ENCODE measurements at places on chromosomes 2 and 18.

GRCh38 chr18:64365106-64365505 is 216.2 kb upstream of the LINC00305 start:
- no peak for DNase-seq

DNA sequence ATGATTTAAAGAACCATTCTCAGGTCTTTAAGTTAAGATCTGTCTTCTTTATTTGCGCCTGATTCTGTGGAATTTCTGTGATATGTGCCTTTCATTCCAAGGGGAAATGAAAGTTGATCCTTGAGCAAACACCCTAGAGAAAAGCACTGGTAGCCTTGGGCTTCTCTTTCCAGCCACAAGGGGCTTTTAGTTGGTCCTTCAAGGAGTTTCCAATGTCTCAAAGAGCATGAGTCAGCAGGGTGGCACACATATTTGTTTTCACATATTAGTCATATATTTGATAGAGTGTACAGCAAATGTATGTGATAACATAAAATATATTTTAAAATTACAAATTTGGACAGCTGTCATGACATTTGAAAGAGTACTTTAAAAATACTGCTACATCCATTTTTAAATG is 339.5 kb downstream of the TXNL1 start:
- no peak for DNase-seq

DNA sequence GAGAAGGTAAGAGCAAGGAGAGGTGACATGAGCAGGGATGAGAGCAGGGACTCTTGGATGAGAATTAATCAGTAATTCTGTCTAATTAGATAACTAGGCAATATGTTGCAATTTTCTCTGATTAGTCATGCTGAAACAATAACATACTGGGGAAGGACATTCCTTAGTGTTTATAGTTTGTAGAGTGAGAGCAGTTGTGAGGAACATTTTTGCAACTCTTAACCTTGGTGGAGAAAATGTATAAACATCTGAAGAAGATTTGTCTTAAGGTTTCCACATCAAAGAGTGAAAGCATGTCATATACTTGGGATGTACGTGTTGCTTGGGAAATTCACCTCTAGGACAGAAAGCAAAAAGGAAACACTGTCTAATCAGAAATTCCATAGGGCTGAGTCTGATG is 955.4 kb upstream of the FANCL start:
- no peak for DNase-seq

DNA sequence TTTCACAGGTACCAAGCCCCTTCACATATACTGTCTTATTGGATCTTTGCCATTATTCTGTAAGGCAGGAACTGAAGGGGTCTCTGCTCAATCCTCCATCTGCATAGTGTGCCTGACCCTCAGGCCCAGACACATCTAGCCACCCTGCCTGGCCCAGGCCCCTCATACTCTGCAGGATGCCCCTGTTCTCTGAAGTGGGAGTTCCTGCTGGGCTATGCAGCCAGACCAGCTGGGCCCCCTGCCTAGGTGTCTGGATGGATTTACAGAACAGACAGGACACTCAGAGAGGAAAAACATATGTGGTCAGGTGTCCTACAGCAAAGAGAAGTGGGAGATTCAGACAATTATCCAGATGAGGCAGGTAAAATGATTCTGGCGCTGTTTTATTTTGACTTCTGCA is 42.0 kb downstream of the SLC4A5 start:
- DNase-seq = no peak

DNA sequence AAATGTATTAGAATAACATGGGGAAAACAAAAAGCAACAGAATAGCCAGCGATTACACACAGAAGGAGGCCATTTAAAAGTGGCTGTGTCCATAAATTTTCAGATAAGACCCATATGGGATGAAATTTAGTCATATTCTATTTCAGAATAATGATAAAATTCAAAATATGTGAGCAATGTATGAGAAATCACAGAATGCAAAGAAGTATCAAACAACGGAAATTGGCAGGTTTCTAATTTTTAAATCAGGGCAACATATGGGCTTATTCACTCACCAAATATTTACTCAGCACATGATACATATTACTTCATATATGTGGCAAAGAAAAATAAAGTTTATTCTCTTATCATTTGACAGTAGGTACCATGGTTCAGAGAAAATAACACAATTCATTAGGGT is 208.5 kb downstream of the GRB14 start:
- DNase-seq = no peak

GRCh38 chr2:43075054-43075593 is 151.3 kb downstream of the ZFP36L2 start:
- DNase-seq = no peak

GRCh38 chr18:23183411-23184150 is 48.3 kb downstream of the CABLES1 start:
- no peak for DNase-seq

GRCh38 chr18:37412829-37413228 is 152.8 kb downstream of the CELF4 start:
- no peak for DNase-seq

DNA sequence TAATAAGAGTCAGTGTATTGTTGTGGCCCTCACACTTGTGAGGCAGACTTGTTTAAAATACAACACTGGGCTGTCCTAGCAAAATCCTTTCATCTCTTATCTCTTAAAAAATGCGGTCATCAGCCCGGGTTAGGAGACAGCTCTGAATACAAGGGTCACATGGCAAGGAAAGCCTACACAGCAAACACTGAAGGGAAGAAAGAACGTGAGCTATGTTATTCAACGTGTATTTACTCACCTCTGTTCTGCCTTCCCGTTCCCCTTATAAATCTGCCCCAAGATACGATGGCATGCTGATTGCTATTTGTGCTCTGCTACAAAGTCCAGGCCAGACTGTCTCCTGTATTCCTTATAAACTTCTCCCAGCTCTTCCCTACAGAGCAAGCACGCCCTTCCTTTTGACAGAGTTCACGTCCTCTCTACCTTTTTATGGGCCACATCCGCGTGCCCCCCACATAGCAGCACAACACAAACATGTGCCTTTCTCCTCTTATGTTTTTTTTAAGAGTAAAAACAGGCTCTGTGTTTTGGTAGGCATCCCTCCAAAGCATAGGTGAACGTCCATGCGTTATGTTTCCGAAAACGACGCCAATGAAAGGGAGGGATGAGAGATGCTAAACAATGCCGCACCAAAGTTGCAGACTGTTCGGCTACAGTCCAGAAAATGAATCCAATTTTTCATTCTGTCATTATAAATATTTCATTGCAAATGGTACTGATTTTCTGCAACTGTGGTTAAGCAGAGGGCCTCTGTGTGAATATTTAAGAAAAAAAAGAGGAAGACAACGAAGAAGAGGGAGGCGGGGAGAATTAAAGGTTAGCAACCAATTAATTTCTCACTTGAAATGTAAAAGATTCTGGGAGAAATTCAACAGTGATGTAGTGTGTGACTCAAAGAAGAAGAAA is 274.7 kb downstream of the ZNF521 start:
- DNase-seq = no peak

DNA sequence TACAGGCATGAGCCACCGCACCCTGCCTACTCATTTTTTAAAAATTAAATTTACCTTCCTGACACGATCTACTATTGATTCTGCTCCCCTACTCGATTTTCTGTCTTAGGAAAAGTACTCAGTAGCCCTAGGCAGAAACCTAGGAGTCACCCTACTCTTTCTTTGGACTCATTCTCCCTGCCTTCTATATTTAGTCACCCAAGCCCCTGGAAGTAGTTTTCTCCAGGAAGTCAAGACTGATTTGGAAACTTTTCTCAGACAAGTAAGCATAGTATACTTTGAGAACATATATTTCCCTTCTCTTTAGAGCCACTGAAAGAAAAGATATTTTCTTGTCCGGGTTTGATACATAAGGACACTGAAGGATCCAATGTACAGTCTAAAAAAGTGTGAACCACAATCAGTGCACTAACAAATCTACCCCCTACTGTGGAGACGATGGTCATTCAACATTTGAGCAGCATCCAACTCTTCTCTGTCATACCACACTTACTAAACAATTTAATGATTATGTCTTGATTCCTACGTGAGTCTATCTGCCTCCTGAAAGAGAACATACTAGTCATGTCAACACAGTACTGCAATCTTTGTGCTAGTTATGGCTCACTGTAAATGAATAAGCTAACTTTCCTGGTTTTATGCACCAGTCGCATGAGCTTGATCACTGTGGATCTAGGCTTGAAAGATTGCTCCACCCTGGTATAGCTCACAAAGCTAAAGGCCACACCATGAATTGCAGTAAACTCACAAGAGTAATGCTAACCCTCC is 19.8 kb downstream of the YWHAQ start:
- DNase-seq = no peak

DNA sequence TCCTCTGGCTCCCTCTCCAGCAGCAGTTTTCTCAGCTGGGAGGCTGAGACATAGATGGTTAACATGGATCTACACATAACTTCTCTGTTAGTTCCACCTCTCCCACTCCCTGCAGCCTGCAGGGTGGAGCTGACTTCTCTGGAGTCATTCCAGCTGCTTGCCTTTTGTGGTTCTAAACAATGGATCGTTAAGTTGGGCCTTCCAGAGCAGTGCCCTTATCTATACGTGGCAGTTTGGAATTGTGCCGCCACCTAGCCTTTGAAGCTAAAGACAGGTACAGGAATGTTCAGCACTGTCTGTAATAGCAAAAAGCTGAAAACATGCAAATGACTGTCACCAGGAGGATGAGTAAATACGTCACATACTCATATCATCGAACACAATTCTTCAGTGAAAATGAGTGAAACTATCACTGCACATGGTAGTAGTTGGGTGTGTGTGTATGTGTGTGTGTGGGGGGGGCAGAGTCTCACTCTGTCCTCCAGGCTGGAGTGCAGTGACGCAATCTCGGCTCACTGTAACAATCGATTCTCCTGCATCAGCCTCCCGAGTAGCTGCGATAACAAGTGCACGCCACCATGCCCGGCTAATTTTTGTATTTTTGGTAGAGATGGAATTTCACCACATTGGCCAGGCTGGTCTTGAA is 50.3 kb downstream of the SH2D6 start:
- DNase-seq = no peak

GRCh38 chr2:200509612-200510433 is at the start of gene KCTD18:
Gene KCTD18, minus strand, starts transcription at chr2:200510068. Its CDS starts 3,052 bp downstream, at chr2:200507016.
- peak; percentile 84 for DNase-seq

DNA sequence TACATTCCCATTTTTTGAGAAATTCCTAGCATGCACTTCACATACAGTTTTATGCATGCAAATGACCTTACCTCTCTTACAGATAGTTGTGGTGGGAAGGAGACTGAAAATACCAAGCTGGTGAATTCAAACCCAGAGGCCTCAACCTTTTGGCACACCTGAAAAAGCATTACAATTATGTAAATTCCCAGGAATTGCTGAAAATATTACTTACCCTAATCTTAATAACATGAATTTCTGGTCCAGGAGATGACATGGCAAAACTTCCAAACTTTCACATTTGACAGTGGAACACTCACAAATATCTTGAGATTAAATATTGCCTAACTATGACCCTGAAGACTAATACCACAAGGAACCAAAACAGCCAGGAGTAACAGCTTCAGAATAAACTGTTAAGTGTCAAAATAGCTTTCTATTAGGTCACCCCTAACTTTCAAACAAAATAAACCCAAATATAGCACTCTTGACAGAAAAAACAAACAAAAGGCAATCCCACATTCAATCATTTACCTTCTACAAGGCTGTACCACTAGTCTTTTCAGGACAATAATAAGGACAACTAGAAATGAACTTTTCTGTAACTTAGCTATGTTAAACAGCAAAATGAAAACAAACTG is 10.9 kb upstream of the PEX13 start:
- no peak for DNase-seq

DNA sequence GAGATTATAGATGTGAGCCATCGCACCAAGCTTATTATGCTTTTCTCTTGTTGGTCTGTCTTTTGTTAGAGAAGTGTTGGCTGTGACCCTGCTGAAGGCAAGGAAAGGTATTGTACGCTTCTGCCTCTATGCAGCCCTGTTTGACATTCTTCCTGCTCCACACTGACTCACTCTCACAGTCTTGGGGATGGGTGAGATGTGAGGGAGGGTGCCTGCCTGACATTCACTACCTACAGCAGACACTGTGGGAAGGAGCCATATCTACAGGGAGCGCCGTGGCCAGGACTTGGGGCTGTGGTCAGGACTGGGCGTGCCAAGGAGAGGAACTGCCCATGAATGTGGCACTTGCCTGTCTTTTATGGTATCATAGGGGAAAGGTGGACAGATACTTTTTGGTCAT is 43.9 kb upstream of the FHL2 start:
- no peak for DNase-seq

DNA sequence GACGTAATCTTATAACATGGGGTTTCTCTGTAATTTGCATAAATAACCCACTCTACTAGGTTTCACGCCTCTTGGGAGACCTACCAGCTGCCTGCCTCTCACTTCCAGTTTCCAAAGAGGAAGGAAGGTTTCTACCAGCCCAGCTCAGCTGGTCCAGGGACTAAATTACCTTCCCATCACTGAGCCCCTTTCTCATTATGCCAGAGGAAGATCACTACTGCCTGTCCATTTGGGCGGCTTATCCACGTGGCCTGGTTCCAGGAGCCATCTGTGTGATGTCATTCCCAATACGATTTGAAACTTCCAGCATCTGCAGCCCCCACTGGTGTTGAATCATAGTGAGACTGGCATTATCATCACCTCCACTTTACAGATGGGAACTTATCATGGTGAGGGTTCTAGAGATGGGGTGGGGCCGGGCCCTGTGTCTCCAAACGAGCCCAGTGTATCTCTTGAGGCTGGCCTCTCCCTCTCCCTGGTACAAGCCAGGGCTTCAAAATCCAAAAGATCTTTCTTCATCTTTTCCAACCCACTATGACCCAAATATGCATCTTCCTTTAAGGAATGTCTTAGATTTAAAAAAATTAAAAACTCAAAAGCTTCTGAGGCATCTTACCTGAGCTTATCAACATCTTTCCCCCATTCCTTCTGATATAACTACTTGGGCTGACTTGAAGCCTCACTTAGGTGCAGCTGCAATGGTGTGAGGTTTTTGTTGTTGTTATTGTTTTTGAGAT is 140.8 kb downstream of the DDX1 start:
- DNase-seq = no peak

- no peak for DNase-seq
Observed at GRCh38 chr2:175599966-175600831, 401.9 kb downstream of the LNPK start.

GRCh38 chr2:68659081-68659480 is 15.7 kb downstream of the PROKR1 start:
- no peak for DNase-seq

DNA sequence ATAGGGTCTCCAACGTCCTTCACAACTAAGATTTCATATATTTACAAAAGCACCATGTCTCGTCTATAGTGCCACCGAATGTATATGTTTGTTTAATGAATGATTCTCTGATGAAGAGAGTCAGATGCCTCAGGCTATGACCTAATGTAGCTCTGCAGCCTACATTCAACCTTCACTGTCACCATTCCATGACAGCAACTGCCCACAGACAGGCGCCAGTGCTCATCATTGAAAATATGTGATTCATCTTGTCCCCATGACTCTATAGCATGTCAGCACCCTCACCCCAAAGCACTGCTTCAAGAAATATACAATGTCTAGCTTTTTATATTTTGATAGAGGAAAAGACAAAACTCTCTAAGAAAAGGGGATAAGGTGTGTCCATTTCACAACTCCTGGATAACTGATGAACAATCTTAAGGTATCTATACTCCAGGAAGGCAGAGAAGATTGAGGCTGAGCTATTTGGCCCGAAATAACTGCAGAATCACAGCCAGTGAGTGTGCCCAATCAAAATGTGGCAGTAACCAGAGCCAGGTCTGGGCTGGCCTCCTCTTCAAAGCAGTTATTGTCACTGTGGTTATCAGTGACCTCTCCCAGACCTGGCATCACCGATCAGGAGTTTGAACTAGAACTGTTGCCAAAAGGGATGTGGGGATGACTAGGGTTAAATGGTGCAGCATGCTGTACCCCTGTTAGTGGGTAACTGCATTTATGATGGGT is 246.6 kb downstream of the SETBP1 start:
- DNase-seq = no peak

GRCh38 chr2:223269386-223269785 is 217.4 kb downstream of the KCNE4 start:
- no peak for DNase-seq

All from activated T-helper 1 cell treated with anti-CD3 and anti-CD28 coated beads, Interleukin-2, amount 50 U/mL, for 16 hours (primary cell).